AG10803 (cell line): ENCODE measurements at places on chromosomes 6 and 20.

DNA sequence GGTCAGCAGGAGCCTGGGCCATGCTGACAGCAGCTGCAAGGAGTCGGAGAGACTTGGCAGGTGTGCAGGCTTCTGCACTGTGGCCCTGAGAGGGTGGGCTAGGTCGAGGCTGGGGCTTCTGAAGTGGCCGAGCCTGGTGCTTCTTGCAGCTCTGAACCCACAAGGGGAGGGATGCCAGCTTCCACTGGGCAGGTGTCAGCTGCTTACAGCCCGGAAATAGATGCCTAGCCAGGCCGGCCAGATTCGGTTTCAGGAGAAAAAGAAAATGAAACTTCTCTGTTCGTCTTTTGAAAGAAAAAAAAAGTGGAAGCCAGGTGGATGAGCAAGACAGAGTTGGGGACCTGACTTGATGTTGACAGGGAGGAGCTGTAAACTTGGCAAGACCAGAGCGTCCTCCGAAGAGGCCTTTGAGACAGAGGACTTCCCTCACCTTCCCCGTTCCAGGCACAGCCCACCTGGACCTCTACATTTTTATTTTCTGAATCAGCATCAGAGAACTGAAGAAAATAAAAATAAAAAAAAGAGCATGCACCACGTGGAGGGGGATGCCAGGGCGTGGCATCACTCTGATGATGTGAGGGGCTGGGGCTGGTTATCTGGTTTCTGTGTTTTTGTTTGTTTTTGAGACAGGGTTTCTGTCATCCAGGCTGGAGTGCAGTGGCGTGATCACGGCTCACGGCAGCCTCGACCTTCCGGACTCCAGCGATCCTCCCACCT lies at the start of gene ZBP1:
Gene ZBP1 (minus strand): TSS at position 153 of the 717 bp plus-strand sequence. CDS start 131 bp downstream, at position 22.
- no peak for DNase-seq

- DNase-seq: peak; percentile 88
Observed at GRCh38 chr6:17278289-17279063, 2.7 kb upstream of the RBM24 start.

DNA sequence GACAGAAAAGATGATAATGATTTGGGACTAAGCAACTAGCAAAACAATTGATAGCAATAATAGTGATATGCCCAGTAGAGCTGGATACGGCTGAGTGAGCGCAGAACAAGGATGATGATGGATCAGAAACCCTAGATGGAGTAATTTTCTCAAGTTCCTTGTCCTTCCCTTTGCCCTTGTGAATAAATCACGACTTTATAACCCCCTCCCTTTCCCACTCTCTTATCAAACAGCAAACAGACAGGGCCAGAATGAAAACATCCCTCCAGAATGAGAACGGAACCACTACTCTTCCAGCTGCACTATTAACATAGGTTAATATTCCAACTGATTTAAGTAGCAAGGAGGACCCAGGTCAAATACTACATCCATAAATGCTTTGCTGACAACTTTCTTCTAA lies 1.3 kb upstream of the MTFR2 start:
- DNase-seq: no peak

- DNase-seq: peak; percentile 85
Observed at GRCh38 chr6:15491255-15491985, 171.4 kb downstream of the DTNBP1 start.

DNA sequence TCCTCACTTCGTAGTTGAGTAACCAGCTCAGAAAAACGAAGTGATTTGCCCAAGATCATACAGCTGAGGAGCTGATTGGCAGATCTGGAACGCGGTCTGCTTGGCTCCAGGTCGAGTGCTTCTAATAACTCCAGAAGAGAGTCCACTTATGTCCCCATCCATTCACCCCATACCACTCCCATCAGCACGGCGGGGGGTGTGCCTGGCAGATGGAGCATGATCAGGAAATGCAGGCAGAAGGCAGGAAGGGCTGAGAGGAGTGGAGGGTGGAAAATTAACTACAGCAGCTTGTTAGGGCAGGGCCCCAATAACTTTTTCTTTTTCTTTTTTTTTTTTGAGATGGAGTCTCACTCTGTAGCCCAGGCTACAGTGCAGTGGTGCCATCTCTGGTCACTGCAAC lies 15.0 kb downstream of the FITM2 start:
- DNase-seq: no peak

- no peak for DNase-seq
Observed at GRCh38 chr20:48769069-48769983, 58.5 kb downstream of the PREX1 start.

DNA sequence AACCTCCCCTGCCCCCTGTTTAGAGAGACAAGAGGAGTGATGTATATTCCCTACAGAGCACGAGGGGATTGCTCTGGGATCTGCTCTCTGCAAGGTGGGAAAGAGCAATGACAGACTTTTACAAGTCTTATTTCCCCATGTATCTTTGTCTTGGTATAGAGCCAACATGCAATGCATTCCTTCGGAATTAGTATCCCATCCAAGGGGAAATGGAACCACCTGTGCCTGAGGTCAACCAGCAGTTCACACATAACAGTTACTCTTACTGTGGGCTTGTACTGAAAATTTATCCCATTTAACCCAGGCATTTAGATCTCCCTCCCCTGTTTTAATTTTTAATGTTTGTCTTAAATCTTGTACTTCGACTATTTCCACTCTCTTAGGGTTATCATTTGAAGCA lies 250.4 kb downstream of the C6orf118 start:
- DNase-seq: peak; percentile 68

DNA sequence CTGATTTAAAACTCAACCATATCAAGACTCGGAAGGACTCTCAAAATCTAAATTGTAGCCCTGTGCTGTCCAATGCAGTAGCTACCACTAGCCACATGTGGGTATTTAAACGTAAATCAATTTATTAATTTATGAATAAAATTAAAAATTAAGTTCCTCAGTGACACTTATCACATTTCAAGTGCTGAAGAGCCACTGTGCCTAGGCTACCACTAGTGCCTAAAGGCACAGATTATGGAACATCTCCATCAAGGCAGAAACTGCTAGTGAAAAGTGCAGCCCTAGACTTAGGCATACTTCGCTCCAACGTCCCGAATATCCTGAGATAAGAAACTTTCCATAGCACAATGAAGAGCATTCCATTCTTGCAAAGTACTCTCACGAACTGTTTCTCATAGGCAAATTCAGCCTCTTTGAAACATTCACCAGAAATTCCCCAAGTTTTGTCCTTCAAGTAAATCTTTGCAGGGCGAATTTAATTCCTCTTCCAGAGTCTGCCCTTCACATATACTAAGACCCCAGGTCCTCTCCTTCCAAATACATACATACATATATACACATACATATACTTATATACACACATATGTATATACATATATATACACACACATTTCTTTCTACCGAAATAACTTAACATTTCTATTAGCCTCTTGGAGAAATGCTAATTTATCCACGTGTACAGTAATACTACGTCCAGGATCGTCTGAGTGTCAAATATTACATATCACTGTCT lies 1.3 kb downstream of the SUPT3H start:
- DNase-seq: peak; percentile 37
